ENCODE measurements at places on chromosomes 6 and 20.

DNA sequence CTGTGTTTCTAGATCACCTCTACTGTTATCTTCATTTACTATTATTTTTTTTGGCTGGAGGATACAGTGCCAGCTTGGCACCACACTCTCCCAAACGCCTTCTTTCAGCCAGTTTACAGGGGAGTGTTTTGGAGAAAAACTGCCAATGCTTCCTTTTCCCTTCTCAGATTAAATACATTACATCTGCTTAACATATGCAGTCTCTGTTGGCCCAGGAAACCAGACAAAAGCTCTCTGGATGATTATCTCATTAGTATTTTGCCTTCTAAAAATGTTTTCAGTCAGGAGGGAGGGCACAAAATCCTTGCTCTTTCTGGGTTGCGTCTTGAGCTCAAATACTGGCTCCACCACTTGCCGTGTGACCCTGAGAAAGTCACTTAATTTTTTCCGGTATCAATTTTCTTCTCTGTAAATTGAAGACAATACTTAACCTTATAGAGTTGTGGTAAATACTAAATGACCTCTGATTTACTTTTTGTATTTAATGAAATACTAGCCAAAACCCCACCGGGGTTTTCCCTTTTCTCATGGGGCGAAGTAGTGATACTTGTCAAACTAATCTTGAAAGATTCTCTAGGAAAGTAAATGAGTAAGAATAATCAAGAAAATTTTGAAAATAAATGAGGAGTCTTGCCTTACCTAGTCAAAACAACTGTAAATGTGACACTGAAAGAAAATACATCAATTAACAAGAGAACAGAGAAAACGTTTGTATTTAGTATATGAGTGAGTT, 146.2 kb downstream of the MMS22L start:
- DNase-seq: no peak

DNA sequence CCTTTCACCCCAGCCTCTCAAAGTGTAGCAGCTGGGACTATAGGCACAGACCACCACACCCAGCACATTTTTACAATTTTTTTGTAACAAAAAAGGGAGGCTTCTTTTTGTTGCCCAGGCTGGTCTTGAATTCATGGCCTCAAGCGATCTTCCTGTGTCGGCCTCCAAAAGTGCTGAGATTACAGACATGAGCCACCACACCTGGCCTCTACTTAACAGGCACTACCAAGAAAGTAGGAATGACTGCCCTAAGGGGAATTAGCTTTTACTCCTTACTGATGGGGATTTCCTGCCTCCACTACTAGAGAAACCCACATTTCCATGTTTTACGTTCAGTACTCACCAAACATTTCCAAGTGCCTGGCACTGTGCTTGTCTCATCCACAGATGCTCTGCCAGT, 109.6 kb downstream of the CARMIL1 start:
- DNase-seq: no peak

GRCh38 chr6:157613011-157613522, 210.0 kb upstream of the SNX9 start:
- DNase-seq: no peak

DNA sequence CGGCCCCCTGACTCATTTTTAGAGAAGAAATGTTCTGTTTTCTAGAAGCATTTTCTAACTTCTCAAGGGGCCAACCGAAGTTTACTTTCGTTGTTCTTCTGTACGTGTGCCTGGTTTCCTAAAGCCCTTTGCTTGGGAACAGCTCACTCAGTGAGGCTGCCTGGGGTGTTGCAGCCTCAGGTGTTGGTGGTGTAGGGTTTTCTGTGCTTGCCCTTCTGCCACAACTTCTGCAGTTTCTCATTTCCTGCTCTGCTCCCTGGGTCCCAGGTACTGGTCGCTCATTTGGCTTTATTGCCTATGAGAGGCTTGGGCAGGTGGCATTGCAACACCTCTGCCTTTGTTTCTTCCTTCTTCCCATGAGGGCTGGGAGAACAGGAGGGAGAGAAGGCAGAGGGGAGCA, 278.3 kb downstream of the SOX4 start:
- DNase-seq: peak; percentile 17

DNA sequence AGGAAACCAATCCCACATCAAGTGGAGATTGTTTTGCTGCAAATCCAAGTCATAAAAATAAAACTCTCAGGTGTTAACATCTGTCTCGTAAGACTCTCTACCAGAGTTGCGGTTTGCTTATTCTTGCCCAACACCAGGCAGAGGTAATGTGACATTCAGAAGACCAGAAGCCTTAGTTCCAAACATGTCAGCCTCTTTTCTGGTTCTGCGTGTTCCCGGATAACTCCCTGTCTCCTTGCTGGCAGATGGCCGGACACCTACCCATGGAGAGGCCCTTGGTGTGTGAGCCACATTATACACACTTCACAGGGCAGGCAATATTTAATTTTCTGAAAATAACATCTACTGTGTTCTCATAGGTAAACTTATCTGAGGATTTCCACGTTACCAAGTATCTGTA, 73.4 kb downstream of the GMPR start:
- no peak for DNase-seq

GRCh38 chr20:58112017-58112781, 116.3 kb downstream of the ANKRD60 start:
- DNase-seq: no peak

DNA sequence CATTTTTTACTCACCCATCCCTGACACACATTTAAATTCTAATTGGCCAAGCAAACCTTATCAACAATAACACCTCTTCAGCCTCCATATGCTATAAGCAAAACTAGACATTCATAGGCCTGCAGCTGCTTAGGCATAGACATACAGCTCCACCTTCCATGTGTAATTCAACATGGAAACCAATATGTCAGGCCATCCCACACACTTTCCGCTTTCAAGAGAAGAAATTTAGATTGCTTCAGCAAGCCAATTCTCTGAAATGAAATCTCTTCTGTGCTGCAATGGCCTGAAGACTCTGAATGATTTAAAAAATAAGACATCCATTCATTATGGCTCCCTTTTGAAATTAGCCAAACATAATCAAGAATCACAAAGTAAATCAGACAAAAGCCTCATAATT, 4.5 kb upstream of the RAB22A start:
- DNase-seq: no peak

DNA sequence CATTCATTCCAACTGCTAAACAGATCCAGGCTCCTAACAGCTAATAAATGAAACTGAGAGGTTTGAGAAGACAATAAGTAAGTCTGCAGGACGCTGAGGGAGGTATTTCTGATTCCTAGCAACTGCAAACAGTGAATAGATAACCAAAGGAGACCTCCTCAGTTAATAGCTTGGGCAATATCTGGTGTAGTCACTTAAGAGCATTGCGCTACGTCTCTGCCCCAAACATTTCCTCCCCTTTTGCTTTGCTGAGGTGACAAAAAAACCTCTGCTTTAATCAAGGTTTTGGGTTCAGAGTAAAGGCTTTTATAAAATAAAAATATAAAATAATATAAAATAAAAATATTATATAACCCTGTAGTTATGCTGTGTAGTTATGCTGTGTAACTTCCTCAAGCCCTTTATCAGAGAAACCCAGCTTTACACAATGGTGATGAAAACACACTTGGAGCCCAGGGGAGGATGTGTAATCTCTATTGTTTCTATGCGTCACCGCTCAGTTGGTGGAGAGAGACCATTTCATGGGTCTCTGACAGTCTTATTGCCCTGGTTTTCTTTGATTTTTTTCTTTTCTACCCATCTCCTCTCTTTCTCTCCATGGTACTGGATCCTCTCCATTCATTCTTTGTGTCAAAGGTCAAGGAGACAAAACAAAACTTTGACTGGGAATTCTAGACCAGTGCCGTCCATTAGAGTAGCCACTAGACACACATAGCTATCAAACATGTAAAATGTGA, 18.9 kb upstream of the CALHM5 start:
- no peak for DNase-seq

GRCh38 chr6:81075974-81076373, 676.5 kb downstream of the TENT5A start:
- no peak for DNase-seq

- peak; percentile 77 for DNase-seq
Observed at GRCh38 chr6:705047-705446, 12.1 kb upstream of the EXOC2 start.
